ENCODE measurements at places on chromosomes 6 and 20. TPM values are rescaled to one million over a fixed set of nuclear protein-coding genes. Genes with fewer than 3 reads are reported as not detected.

Gene KCNB1
- total RNA-seq, result 5.8 TPM

Gene GMPR
- total RNA-seq, result 1.9 TPM

Gene GABRR1
- not detected for total RNA-seq

Gene RBL1
- total RNA-seq, result 28.5 TPM

Gene CASS4
- 0.16 TPM for total RNA-seq

Gene GSTA3
- total RNA-seq, result not detected

Gene PPP1R11
- total RNA-seq, result 15.8 TPM

All from occipital lobe (tissue), 3 donors.